Articular chondrocyte of knee joint (primary cell): ENCODE measurements at places on chromosomes 5 and 9. TPM values are rescaled to one million over a fixed set of nuclear protein-coding genes. Genes with fewer than 3 reads are reported as not detected.

Gene BRD9
- total RNA-seq, result 24.8 and 26.0 TPM in 2 replicates

Gene PCDHGB1
- total RNA-seq, result 4.1 and 6.1 TPM in 2 replicates

Gene ENTREP1
- under 0.01 TPM in 1 of 2 replicates, not detected in the other for total RNA-seq

Gene TXN
- 608 and 653 TPM in 2 replicates for total RNA-seq
